Hair follicle dermal papilla cell (primary cell): ENCODE measurements at places on chromosomes 7 and 10. TPM values are rescaled to one million over a fixed set of nuclear protein-coding genes. Genes with fewer than 3 reads are reported as not detected.

The TET1 gene
- total RNA-seq = 9.2 and 14.3 TPM in 2 replicates

The NOS3 gene
- total RNA-seq = 1.5 and 3.9 TPM in 2 replicates

The PON1 gene
- not detected in 2 replicates for total RNA-seq

The CNTNAP2 gene
- total RNA-seq = under 0.01 and 0.65 TPM in 2 replicates

The WIPF3 gene
- total RNA-seq = not detected in 2 replicates

The MOGAT3 gene
- total RNA-seq = not detected in 2 replicates

The ZNF22 gene
- total RNA-seq = 20.6 and 26.8 TPM in 2 replicates

The CCDC172 gene
- total RNA-seq = not detected in 2 replicates

The PLAC9 gene
- 17.2 and 21.5 TPM in 2 replicates for total RNA-seq

The METTL27 gene
- 9.0 and 9.4 TPM in 2 replicates for total RNA-seq
